ENCODE measurements at places on chromosomes 13 and 19.

- no peak for DNase-seq
Observed at GRCh38 chr13:36920616-36921185, 663 bp upstream of the SMAD9 start.

DNA sequence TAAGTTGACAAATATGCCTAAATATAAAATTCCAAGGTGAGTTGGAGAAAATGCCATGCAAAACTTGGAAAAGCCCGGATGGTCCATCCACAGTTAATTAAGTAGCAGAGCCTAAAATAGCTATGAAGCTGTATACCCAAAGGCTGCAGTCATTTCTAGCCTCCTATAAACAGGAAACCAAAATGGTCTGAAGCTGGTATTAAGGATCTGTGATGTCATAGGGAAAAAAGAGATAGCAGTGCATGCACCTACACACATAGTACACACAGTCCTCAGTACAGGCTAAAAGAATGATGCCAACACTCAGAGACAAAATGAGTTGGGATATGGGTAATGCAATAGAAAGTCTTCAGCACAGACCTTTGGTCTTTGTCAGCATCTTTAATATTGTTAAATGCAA, 736.9 kb downstream of the EFNB2 start:
- no peak for DNase-seq

- DNase-seq, result no peak
Observed at GRCh38 chr19:12657966-12658365, 8.6 kb downstream of the MAN2B1 start.

- DNase-seq, result no peak
Observed at GRCh38 chr19:40688987-40689338, 1.5 kb downstream of the NUMBL start.

GRCh38 chr19:35868172-35868822, at the start of gene APLP1:
Gene APLP1 (plus strand): TSS chr19:35868574. CDS start chr19:35868637, 63 bp downstream.
- DNase-seq, result no peak

GRCh38 chr13:78133511-78133910, 214.9 kb upstream of the EDNRB start:
- DNase-seq, result no peak

DNA sequence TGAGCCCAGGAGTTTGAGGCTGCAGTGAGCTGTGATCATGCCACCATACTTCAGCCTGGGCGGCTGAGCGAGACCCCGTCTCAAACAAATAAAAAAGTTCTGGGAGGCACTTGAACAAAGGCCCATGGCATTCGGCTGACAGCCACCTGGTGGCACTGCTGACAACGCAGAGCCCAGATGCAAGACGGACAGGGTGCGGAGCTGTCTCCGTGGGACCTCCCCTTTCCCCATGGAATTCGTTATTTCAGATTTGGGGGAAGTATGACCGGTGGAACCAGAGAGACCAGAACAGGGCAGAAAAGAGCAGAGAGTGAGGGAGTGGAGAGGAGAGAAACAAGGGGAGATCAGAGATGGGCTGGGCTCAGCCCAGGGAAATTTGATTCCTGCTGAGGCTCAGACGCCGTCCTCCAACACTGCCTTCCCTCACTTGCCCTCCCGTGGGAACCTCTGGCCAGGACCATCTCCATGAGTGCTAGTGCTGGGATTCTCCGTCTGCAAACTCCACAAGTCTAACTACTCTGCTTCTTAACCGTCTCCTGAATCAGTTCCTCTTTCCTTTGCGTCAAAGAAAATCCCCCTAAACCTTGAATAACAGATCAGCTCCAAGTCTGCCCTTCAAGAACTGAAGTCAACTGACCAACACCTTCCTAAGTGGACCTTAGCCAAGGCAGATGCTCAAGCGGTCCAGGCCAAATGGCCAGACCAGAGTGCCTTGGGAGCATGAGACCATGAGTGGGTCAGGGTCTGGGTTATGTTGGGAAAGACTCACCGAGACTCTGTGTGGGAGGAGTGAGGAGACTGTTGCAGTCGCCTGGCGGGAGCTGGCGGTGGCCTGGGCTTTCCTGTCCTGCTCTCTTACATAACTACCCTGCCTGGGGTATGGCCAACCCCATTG, 11.9 kb upstream of the ATF5 start:
- DNase-seq, result no peak

DNA sequence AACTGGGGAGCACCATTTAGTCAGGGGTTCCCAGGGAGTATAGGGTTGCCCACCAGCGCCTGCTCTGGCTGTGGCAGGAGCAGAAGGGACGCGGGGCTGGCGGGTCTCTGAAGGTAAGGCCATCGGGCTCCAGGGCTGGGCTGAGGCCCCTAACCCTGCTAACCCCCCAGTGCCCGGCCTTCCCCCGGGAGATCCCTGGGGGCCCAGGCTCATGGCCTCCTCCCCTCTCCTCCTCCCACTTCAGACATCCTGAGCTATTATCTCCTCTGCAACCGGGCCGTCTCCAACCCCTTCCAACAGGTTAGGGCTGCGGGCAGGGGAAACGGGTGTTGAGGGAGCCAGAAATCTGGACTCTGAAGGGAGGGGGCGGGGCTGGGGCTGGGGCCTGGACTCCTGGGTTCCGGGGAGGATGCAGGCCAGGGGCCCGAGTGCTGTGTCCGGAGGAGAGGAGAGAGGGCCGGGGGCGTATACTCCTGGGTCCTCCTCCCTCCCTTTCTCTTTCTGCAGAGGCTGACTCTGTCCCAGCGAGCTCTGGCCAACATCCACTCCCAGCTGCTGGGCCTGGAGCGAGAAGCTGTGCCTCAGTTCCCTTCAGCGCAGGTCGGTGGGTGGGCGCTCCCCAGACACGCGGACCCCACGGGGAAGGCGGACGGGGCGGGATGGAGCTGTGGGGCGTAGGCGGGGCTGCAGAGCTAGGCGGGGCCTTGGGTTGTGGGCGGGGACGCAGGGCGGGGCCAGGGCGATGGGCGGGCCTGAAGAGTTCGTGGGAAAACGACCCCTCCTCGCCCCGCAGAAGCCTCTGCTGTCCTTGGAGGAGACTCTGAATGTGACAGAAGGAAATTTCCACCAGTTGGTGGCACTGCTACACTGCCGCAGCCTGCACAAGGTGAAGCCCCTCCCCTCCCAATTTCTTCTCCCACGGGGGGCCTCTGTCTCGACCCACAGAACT, 15.3 kb downstream of the TTYH1 start:
- no peak for DNase-seq

- no peak for DNase-seq
Observed at GRCh38 chr13:22945321-22946226, 235.2 kb upstream of the SGCG start.

GRCh38 chr13:97295283-97296182, 73.4 kb downstream of the MBNL2 start:
- DNase-seq, result no peak

- DNase-seq, result no peak
Observed at GRCh38 chr13:32984857-32985626, 31.2 kb upstream of the KL start.

Measured in central memory CD8-positive, alpha-beta T cell (primary cell).